GM12891 (cell line): ENCODE measurements at places on chromosomes 2 and 18.

DNA sequence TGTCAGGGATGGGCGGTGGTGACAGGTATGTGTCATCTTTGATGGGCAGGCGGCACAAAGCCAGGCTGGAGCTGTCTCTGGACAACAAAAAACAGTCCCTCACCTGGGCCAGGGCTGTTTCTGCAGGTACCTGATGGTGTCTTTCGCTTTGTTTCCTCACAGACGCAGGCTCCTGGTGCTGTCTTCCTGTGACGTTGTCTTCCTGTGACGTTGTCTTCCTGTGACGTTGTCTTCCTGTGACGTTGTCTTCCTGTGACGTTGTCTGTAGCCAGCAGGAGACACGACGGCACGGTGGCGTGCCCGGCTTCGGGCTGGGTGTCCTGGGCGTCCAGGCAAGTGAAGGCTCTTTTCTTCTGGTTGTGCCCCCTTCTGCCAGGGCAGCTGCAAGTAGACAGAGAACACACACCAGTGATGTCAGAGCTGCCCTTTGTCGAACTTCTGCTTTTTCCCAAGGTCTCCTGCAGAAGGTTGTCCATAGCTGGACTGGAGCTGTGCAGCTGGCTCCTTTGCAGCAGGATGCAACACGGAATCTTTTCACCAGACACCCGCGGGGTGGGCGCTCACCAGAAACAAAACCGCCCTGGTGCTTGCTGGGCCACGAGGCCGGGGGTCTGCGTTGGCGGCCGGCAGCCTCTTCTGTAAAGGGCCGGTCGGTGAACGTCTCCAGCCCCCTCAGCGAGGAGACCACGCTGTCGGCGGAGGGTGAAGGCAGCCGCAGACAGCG is 21.1 kb downstream of the GPR35 start:
- peak; percentile 15 for DNase-seq

DNA sequence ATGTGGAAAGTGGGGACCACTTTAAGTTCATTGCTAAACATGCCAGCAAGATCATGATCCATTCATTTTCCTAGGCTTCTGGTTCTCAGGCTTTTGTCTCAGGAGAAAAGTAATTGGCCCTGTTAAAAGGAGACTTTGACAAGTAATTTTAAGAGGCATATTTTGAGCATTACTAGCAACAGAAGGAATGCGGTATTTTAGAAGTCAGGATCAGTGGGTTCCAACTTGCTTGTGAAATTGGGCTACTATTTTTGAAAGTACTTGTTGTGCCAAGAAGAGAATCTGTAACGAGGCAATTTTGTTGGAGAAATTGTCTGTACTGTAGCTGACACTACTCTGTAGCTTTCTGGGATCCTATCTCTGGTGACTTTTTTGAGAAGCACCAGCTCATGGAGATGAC is 59.4 kb downstream of the CERS6 start:
- no peak for DNase-seq

DNA sequence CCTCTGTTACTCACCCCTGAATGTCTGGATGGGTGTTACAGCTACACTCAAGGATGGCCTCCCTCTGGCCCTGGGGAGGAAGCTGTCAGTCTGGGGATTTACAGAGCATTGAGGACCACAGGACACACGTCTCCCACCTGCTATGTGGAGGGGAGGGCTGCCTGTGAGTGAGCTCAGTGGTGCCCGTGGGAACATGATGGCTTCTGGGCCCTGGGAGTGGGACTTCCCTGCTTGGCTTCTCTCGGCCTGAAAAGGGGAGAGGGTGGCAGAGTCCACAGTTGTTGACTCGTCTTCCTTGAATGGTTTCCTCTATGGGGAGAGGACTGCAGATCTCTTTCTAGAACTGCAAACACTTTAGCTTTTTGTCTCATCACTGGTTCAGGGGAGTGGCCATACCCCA is 79.1 kb downstream of the SH3BP4 start:
- DNase-seq = no peak

- DNase-seq = no peak
Observed at GRCh38 chr2:168798076-168798887, 4.2 kb upstream of the NOSTRIN start.

DNA sequence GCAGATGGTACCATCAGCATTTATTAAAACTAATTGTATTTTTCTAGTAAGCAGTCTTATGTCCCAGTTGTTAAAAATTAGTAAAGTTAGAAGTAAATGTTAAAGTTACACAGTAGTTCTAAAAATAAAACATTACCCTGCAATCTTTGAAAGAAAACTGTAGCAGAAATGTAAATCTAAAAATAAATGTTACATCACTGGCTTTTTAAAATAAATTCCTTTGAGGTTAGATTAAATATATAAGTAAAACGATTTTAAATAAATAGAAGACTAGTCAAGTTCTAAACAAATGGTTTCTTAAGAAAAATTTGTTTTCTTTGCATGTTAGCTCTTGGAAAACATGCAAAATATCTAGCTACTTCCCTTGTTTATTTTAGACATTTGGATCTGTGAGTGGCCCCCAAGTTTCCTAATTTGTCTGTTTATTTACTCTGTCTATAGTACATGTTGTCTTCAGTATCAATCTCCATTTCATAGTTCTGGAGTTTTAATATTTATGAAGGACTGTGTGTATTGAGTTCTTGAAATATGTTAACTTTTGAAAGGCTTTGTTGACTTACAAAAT is 58.2 kb downstream of the GLS start:
- DNase-seq = no peak

GRCh38 chr2:191312163-191312562 is 67.0 kb downstream of the MYO1B start:
- DNase-seq = no peak

DNA sequence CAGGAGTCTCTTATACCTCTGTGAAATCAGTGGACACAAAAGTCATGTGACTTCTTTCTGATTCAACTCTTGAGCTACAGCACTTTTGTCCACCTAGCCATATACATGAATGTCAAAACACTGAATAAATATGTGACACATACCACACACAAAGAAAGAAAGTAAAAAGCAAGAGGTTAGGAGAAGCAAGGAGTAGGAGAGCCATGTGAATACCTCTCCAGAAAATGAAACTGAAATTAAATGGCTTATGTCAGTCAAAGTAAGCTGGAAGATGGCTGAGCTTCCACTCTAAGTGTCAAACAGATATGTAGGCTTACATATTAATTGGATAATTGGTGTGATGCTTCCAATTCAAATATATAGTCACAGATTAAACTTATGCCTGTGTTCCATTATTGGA is 1050.5 kb downstream of the BCL11A start:
- DNase-seq = no peak

- no peak for DNase-seq
Observed at GRCh38 chr2:132662732-132663131, 7.3 kb downstream of the LYPD1 start.

GRCh38 chr18:3451989-3452749 is 2.2 kb downstream of the TGIF1 start:
- DNase-seq = no peak

GRCh38 chr2:231315896-231316295 is 79.6 kb upstream of the B3GNT7 start:
- no peak for DNase-seq

- DNase-seq = no peak
Observed at GRCh38 chr2:17470855-17471641, 47.2 kb downstream of the RAD51AP2 start.

DNA sequence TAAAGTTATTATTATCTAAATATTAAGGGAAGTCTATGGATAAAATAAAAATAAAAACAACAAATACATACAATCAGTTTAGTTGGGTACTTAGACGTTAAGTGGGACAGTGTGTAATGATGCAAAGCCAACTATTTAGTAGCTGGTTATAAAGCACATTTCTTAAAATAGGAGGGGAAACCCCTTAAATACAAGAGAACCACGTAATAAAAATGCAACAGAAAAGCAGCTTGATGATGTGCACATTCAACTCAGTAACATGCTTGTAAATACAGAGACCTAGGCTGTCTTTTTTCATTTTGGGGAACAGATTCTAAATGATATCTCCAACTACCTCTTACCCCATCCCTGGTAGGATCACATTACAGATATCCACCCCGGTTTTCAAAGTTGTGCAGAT is 134.3 kb upstream of the AQP4 start:
- no peak for DNase-seq

DNA sequence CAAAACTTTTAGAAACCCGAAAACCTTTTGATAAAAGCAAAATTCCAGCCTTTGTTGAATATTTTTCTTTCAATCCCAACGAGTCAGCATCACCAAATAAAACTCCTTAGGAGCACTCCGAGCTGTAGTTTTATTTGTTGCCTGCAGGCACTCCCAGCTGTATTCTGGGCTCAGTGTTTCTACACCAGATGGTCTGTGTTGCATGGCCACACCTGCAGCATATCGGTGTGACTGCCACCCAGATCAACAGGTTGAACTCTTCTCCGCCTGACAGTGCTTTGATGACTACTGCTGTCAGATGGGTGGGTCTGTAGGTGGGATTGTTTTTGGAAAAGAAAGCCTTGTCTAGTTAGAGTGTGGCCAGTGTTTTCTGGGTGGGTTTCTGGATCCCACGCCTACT is 32.7 kb downstream of the APCDD1 start:
- DNase-seq = no peak

- peak; percentile 57 for DNase-seq
Observed at GRCh38 chr2:70141212-70141901, 49.5 kb downstream of the C2orf42 start.

DNA sequence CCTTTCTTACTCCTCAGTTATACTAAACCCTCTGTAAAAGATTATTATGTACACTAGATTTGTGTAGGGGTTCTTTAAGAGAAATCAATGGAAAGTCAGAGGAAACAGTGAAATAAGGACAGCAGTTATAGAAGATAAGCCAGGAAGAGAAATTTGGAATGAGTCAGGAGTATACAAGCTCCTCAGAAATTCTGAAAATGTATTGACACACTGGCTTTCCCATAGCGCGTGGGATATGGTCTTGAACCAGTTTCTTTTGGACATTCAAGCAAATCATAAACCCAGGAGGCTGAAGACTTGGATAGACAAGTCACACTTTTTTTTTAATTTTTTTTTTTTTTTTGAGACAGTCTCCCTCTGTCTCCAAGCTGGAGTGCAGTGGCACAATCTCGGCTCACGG is 316.1 kb upstream of the MMADHC start:
- no peak for DNase-seq

DNA sequence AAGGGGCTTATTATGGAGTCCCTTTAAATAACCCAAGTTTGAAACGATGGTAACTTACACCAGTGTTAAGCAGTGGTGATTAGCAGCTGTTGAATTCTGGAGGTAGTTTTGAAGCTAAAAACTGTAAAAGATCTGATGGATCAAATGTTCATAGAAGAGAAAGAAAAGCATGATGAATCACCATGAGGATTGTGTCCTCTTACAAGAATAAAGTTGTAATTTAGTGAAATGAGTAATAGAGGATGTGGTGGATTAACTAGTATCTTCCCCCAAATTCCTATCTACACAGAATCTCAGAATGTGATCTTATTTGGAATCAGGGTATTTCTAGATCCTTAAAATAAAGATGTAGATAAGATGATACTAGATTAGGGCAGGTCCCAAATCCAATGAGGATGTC is 1138.2 kb upstream of the TMEFF2 start:
- DNase-seq = no peak

GRCh38 chr2:112783187-112783714 is 1.0 kb downstream of the IL1A start:
- no peak for DNase-seq

GRCh38 chr2:191699341-191699945 is 21.5 kb downstream of the NABP1 start:
- DNase-seq = no peak

DNA sequence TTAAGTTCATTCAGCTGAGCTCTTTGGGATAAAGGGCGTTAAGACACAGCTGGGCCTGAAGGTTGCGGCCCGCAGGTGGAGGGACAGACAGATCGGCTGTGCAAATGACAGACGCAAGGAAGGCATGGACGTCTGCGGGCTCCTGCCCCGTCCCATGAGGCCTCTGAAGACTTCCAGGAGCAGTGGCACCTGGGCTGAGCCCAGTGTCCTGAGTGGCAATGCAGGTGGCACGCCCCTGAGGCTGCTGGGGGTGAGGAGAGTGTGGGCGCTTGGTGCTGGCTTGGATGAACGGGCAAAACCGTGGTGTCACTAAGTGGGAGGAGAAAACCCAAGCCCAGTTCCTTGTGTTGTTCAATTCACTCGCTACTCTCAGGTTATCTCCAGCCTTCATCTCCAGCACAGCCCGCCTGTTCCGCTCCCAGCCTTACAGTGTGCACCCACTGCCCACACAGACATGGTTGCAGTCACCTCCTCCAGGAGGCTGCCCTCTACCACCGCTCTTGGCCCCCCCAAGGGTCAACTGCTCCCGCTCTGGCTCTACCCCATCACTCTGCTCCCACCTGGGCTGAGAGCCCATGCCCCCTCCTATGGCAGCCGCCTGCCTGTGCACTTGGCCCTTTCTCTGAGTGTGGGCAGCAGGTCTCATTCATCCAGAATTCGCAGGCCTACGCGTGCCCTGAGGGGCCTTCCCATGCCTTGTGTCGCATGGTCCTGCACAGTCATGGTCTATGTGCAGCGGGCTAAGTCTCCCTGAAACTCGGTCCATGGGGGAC is 50.3 kb downstream of the PTGR3 start:
- no peak for DNase-seq

- DNase-seq = peak; percentile 25
Observed at GRCh38 chr18:75915941-75916623, 488.6 kb upstream of the SMIM21 start.

- DNase-seq = no peak
Observed at GRCh38 chr18:76757335-76757734, 65.0 kb upstream of the ZNF236 start.

- no peak for DNase-seq
Observed at GRCh38 chr18:615092-615521, 18.3 kb downstream of the CLUL1 start.

DNA sequence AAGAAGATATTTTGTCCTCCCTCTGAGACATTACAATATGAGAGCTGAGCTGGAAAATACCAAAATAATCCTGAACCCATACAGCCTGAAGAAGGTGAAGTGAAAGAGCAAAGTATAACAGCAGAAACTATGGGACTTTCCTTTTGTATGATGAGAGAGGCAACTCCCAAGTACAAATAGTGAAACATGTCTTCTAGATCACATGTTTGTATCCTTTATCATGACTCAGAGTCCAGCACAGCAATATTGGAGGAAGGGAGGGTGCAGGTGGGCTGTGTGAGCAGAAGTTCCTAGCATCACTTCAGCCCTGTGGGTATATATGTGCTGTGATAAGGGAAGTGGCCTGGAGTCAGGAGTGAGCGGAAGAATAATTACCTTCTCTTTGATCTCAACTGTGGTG is 265.6 kb upstream of the NRXN1 start:
- DNase-seq = no peak

DNA sequence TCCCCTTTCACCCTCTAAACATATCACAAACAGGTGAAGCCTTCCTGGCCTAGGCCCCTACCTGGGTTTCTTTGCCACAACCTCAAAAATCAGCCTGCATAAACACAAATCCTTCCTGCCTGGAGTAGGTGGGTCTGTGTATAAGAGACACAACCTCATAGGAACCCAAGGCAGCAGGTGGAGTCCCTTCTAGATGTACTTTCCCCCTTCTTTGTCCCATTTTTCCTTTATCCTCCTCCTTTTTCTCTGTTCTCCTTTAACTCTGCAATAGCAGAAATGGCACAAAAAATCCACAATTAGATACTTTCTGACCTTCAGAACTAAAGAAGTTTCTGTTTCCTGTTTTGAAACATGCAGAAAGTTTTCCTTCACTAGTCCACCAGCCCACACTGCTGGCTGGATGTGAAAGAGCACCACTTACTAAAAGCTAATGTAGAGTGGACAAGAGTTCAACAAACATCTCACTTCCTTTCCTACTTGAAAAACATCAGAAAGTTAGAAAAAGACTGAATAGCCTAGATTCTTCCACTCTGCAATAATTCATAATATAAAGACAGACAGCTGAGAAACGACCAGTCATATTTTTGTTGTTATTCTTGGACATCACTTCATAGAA is 11.2 kb downstream of the SLC40A1 start:
- no peak for DNase-seq

GRCh38 chr2:38494394-38494793 is 108.3 kb downstream of the HNRNPLL start:
- no peak for DNase-seq
